ENCODE measurements at places on chromosomes 7 and 10.

GRCh38 chr10:110138197-110138812, 69.1 kb upstream of the MXI1 start:
- no peak for DNase-seq

DNA sequence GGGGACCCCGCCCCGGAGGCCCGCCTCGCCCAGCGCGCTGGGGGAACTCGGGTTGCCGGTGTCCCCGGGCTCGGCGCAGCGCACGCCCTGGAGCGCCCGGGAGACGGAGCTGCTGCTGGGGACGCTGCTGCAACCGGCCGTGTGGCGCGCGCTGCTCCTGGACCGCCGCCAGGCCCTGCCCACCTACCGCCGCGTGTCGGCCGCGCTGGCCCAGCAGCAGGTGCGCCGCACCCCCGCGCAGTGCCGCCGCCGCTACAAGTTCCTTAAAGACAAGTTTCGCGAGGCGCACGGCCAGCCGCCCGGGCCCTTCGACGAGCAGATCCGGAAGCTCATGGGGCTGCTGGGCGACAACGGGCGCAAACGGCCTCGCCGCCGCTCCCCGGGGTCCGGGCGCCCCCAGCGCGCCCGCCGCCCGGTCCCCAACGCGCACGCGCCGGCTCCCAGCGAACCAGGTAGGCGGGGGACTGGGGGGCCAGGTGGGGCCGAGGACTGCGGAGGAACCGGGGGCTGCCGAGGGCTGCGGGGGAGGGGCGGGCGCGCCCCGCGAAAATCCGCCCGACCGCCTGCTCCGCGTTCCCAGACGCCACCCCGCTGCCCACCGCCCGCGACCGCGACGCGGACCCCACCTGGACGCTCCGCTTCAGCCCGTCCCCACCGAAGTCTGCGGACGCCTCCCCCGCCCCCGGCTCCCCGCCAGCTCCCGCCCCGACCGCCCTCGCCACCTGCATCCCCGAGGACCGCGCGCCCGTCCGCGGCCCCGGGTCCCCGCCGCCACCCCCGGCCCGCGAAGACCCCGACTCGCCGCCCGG, 574 bp downstream of the UTF1 start:
- no peak for DNase-seq

DNA sequence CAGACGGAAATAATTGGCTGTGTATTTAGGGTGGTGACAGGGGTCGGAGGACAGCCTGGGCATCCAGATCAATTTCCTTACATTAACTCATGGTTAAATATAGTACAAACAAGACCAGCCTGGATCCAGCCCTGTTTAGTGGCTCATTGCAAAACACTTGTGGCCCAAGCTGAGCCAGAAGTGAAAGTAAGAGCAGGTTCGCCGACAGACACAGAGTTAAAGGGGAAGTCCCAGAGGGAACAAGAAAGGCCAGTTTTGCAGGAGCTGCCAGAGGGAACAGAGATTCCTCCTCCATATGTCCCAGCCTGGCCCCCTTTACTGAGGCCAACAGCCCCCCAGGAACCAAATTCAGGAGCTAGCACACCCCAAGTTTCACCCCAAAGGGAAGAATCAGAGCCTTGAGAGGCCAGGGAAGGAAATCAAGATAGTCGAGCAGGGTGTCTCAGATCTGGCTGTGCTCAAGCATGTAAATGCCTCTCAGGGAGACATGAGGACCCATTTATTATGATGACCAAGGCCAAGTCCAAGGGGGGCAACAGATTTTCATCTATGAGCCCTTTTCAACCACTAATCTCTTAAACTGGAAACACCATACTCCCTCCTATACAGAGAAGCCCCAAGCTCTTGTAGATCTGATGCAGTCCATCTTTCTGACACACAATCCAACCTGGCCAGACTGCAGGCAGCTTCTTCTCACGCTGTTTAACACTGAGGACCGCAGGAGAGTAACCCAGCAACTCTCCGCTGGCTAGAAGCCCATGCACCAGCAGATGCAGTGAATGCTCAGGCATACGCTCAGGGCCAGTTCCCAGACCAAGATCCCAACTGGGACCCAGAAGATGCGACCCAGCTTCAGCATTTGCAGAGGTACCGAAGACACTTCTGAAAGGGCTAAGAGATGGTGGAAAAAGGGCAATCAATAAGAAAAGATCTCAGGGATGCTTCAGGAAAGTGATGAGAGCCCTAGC, 15.9 kb upstream of the ADCK2 start:
- DNase-seq, result peak; percentile 64

DNA sequence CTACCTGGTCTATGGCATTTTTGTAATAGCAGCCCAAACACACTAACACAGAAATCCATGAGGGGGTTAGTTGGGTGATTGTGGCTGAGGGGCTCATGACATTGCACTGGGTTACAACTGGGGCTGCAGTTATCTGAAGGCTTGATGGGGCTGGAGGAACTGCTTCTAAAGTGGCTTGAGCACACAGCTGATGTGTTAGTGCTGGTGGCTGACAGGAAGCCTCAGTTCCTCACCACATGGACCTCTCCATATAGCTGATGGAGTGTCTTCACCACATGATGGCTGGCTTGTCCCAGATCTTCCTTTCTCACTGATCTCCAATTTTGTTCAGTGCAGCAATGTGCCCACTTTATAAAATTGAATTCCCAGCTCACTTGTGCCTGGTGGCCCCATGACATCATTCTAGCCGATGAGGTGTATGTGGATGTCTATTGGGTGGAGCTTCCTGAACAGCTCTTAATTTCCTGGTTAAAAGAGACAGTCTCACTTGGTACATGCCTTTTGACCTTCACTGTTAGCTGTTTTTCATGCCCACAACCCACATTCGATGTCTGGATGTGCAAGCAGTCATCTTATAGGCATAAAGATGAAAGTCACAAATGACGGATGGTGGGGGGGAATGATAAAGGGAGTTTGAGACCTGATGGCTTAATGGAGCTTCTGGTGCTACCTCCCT, 166.9 kb upstream of the BMPER start:
- DNase-seq, result no peak

GRCh38 chr7:93933156-93933555, 11.6 kb downstream of the GNG11 start:
- no peak for DNase-seq

GRCh38 chr10:44284198-44285084, 100.5 kb downstream of the CXCL12 start:
- DNase-seq, result no peak

DNA sequence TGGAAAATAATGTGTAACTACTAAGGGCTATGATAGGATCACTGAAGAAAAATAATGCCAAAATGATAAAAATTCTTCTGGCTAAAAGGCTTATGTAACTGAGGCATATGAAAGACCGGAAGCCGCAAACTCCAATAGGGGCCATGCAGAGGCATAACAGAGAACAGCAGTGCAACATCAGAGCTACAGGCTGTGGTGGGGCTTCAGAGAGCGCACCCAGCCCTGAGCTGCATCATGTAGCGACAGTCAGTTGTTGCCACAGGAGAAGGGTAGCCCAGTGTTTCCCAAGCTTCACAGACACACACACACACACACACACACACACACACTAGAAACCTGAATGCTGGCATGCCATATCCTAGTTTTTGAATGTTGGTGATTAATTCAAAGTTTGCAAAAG, 9.3 kb downstream of the LLCFC1 start:
- DNase-seq, result no peak

GRCh38 chr7:25870574-25870973, 281.4 kb upstream of the NFE2L3 start:
- DNase-seq, result no peak

DNA sequence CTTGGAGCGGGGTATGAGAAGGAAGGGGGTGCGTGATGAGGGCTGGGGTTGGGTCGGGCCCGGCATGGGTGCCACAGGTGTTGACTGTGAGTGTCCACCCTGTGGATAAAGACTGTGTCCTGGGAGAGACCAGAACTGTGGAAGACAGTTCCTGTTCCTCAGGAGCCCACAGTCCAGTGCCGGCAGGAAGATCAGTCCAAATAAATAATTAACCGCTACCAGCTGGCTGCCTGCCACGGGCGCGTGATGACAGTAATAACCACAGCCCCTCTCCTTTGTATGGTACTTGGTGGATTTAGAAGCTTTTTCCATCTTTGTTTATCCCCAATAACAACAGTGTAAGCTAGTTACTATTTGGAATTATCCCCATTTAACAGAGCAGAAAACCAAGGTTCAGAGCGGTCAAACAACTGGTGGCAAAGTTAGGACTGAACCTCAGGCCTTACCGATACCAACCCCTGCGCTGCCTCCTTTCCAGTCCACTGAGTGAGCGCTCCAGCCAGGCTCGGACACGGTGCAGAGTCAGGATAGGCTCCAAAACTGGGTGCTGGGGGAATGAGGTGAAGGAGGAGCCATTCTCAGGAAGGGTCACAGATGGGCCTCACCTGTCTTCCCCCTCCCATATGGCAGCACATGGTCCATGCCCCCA, 5.1 kb downstream of the ZMIZ1 start:
- peak; percentile 85 for DNase-seq

GRCh38 chr10:117005527-117006055, 604 bp upstream of the SHTN1 start:
- no peak for DNase-seq

DNA sequence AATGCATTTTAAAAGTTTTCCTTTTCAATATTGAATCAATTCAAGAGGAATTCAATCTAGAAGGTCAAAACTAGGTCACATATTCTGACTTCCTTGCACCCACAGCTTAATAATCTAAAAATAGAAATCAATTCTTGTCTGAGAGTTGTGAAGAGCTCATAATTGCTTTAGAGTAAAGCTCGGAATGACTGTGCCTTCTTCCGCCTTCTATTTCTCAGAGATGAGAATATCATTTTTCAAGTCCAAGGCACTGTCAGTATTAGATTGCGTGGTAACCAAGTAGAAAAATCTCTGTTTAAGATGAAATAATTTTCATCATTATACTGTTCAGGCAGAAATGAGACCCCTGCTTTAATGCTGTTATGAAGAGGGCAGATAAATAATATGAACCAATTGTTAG, 272.2 kb upstream of the NFE2L3 start:
- no peak for DNase-seq

DNA sequence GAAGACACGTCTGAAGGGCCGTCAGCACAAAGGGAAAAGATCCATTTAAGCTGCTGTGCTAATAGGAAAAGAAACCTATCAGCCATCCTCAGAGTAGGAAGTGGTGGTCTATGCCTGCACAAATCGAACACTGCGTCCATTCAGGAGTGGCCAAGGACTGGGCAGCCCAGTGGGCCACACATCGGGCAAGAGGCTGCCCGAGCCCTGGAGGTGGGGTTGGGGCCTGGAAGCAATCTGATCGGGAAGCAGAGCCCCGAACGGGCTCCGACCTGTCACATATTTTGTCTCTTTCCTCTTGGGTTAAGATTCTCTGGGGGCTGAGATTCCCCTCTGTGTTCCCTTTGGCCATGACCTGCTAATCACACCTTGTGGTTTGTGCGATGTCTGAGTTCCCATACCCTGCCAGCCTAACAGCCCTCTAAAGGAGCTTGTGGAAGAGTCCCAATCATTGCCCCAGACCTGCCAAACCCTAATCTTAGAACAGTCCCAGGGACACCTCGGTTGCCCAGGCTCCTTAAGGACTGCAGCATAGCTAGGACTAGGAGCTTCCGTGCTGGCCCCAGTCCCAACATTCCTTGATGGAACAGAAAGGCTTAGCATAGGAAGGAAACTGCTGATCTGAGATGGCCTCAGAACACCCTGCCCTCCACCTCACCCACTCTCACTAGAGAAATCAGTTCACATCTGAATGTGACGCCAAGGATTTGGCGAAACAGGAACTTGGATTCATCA, 77.9 kb upstream of the SAMD8 start:
- DNase-seq, result no peak

GRCh38 chr7:69934144-69934903, 336.0 kb downstream of the AUTS2 start:
- peak; percentile 32 for DNase-seq

DNA sequence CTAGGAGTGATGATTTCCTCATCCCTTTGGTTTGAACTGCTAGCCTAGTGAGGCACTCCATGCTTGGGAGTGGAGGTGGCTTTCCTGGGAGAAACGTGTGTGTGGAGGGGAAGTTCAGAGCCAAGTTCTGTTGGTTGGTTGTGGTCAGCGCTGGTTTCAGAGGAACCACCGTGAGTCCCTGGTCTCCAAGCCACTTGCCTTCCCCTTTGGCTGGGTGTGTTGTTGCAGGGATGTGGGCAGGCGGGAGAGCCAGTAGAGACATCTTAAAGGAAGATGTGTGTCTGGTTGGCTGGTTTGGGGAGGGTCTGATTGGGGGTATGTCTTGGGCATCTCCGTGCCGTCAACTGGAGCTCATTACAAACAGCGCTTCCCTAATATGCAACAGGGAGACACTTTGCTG, 130.8 kb upstream of the TCF7L2 start:
- no peak for DNase-seq

- no peak for DNase-seq
Measured at GRCh38 chr7:6228361-6229229, 43.8 kb downstream of the CYTH3 start.

DNA sequence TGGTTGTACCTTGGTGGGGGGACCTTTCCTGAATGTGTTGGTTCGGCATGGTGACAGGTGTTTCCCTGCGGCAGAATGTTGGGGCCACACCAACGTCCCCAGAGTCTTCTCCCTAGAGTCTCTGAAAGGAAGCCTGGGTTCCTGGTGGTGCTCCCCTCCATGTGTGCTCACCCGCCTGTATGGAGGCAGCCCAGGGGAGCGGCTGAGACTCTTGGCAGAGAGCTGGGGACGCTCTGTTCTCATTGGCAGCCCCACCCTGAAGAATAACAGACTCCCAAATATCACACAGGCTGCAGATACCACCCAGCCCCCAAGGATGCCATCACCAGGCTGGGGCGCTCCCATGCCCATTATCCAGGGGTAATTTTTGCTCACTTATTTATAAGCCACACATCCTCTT, 34.8 kb downstream of the CHST12 start:
- no peak for DNase-seq

GRCh38 chr10:70849582-70850016, 33.9 kb downstream of the SGPL1 start:
- no peak for DNase-seq

- DNase-seq, result no peak
Measured at GRCh38 chr7:104825099-104825498, 188.9 kb upstream of the KMT2E start.

DNA sequence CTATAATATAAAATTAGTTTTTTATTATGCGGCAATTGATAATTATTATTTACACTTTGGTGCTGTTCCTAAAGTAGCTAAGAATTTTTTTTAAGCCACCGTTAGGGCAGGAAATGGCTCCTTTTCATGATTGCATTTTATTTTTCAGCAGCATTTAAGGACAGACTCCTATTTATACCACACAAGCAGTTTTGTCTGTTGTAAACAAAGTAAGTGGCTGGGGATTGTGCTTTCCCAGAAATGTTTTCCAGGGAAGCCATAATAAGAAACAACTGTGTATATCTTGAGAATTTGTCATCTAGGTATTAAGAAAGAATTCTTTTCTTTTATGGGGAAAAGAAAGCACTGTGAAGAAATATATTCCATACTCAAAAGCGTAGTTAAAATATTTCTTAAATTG, 232.0 kb downstream of the VTI1A start:
- no peak for DNase-seq

GRCh38 chr10:28952523-28952922, 275.2 kb downstream of the BAMBI start:
- DNase-seq, result no peak

- DNase-seq, result peak; percentile 50
Measured at GRCh38 chr7:5557920-5558401, 134.3 kb upstream of the TNRC18 start.

GRCh38 chr10:112229901-112230300, 46.3 kb upstream of the GPAM start:
- no peak for DNase-seq
